ENCODE measurements at places on chromosomes 11 and 22. TPM values are rescaled to one million over a fixed set of nuclear protein-coding genes. Genes with fewer than 3 reads are reported as not detected.
A peak's percentile ranks its signal among the peaks of the same experiment; 100 is the strongest.

Gene NPAS4
- 0.01 TPM for polyA plus RNA-seq

Gene RAG2
- polyA plus RNA-seq, result not detected

Gene SH3BP1
- polyA plus RNA-seq, result 0.24 TPM

Gene PITPNB
- 57.4 TPM for polyA plus RNA-seq

Gene GPR83
- 0.14 TPM for polyA plus RNA-seq

Gene DYNC2H1
- 0.77 TPM for polyA plus RNA-seq

Gene GRM5
- not detected for polyA plus RNA-seq

Gene APOL4
- 0.59 TPM for polyA plus RNA-seq

Gene MMP11
- polyA plus RNA-seq, result 0.33 TPM

Gene ZC3H12C
- 1.3 TPM for polyA plus RNA-seq

Gene RIC8A
- polyA plus RNA-seq, result 12.5 TPM

DNA sequence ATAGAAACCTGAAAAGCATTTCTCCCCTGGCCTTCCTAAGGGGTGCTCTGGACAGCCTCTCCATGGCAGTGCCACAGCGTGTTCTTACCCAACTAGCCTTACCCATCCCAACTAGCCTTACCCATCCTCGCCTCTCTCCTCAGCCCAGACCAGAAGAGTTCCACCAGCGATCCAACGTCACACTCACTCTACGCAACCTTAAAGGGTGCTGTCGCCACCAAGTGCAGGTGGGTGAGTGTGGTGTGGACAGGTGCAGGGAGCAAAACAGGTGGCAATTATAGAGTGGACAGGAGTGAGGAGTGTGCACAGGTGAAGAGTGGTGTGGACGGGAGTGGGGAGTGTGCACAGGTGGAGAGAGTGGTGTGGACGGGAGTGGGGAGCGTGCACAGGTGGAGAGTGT is 17.8 kb downstream of the TMEM121B start:
- no peak for DNase-seq

GRCh38 chr11:59710136-59710847 is 3.4 kb downstream of the OR10V1 start:
- no peak for DNase-seq

- DNase-seq, result no peak
Observed at GRCh38 chr11:17014833-17015626, 816 bp upstream of the PLEKHA7 start.

GRCh38 chr11:96015906-96016565 is 92.1 kb upstream of the MTMR2 start:
- DNase-seq, result no peak

GRCh38 chr22:35677460-35678187 is 29.4 kb downstream of the APOL6 start:
- no peak for DNase-seq

GRCh38 chr11:1335811-1336761 is 26.7 kb upstream of the TOLLIP start:
- no peak for DNase-seq

GRCh38 chr11:35146711-35147110 is 7.7 kb downstream of the CD44 start:
- DNase-seq, result no peak

DNA sequence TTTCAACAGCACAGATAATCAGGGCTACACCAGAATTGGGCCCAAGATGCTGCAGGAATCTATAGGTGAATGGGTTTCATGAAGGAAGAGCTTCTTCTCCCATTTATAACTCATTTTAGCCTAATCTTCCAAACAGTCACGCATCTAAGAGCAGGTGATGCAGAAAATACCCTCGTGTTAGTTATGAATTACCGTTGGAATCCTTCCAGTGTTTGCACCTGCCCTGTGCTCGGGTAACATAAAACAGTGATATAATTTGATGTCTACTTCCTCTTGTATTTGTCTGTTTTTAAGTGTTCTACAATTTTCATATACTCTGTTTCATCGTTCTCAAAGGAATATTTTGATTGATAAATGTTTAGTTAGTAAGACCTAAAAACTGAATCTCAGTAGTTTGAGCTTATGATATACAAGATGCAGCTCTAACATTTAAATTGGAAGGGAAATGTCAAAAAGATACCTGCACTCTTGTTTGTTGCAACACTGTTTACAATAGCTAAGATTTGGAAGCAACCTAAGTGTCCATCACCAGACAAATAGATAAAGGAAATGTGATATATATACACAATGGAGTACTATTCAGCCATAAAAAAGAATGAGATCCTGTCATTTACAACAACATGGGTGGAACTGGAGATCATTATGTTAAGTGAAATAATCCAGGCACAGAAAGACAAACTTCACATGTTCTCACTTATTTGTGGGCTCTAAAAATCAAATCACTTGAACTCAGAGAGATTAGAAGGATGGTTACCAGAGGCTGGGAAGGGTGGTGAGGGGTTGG is 42.1 kb downstream of the PPARA start:
- no peak for DNase-seq

GRCh38 chr11:59473015-59473414 is at the start of gene OR4D10:
Gene OR4D10 (plus strand): TSS chr11:59473315. CDS start chr11:59477430, 4,115 bp downstream.
- DNase-seq, result no peak

DNA sequence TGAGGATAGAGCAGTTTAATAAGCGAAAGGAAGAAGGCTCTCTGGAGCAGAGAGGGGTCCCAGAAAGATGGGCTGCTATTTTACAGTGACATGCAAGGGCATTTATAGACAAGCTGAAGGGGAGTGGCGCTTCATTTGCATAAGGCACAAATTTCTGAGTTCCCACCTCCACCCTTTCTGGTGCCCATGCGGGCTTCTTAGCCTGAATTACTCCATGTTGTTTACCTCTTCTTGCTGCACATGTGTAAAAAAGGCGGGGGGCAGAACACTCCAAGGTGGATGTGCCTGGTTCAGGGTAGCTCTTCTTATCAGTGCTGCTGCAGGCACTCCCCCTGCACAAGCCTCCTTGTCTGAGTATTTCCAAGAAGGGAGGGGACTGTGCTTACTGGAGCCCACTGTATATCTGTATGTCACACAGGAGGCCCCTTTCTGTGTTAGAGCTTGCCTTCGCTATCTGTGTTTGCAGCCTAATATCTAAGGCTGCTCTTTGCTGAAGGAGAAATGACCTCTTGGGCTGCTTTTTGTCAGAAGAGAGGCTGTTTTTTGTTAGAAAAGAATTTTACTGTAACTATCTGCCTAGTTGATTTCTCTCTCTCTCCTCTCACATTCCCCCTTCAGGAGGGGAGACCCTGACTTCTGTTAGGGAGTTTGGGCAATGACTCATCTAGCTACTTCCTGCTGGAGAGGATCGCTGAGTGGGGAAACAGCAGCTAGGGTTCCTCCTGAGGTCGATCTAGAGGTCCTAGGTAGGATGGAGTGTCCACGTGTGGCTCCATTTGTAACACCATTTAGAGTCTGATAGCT is 1057.0 kb upstream of the CNTN5 start:
- peak; percentile 54 for DNase-seq

- no peak for DNase-seq
Observed at GRCh38 chr11:69486056-69486772, 4.8 kb downstream of the LINC01488 start.

DNA sequence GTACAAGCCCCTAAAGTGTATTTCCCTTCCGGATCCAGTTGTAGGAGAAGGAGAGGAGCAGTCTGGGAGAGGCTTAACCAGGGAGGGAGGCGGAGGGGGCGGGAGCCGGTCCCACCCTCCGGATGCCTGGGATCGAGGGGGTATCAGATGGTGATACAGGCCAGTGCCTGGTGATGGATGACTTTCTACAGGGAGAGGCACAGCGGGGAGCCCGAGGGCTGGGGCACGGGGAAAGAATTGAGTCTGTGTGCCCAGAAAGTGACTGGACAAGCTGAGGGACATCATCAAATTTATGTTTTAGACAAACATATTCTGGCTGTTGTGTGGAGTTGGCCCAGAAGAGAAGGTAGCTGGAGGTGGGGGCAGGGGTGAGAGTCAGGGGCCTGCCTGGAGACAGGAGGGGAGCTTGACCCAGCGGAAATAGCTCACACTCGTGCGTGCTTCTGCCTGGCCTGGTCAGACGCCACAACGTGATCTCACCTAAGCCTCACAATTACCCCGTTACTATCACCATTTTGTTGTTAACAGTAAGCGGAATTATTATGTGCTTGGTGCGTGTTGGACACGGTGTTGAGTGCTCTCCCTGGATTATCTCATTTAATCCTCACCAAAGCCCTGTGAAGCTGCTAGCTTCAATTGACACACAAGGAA is 42.4 kb downstream of the AMPD3 start:
- peak; percentile 3 for DNase-seq

- no peak for DNase-seq
Observed at GRCh38 chr11:134228625-134229024, 4.2 kb downstream of the VPS26B start.

DNA sequence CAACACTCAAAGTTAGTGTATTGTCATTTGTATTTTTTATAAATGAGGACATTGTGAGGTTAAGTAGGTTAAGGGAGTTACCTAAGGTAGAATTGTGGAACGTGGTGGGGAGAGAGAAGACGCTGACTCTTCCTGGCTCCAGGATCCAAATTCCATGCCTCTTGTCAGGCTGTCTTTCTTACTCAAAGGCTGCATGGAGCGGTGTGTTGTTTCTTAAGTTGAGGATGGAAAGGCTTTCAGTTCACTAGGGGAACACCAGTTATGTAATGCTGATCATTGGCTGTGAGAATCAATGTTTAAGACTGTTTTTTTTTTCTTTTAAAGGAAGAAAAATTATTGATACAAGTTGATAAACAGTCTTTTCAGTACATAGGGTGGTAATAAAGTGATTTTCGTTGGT is 2.9 kb downstream of the UBE2L3 start:
- DNase-seq, result no peak

- DNase-seq, result no peak
Observed at GRCh38 chr11:27466363-27466762, 6.2 kb downstream of the LGR4 start.

GRCh38 chr11:838441-839279 is 3.7 kb downstream of the POLR2L start:
- DNase-seq, result no peak

DNA sequence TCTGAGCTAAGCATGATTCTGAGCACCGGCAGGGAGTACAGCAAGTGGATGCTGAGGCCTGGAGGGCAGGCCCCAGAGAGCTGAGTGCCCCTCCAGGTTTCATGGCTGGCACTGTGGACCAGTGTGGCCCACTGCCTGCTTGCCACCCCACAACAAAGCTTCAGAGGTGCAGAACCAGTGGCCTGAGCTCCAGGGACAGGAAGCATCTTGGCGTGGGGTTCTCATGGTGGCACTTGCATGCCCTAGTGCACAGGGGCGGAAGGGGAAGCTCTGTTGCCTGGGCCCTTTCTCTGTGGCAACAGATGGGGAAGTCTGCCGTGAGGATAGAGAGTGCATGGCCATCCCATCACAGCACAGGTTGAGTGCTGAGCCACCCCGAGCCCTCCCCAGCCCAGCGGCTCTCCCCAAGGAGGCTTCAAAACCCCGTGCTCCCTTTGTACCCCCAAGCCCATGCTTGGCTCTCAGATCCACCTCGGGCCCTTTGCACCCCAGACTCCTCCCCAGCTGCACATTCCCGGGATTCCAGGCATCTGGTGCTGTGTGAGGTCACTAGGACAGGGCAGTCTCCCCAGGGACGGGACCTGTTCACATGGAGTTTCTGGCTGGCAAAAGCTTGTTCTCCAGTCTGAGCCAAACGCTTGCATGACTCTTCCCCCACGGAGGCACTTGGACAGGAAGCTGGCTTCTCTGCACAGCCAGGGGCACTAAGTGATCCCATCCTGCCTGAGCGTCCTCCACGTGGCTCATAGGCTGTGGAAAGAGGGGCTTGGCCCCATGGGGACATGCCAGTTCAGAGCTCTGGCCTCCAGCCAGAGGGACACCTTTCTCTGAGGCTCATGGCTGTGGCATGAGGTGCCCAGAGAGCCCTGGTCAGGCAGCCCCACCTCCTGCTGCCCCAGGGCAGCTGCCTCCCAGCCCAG is 4.2 kb downstream of the SLC25A1 start:
- no peak for DNase-seq

DNA sequence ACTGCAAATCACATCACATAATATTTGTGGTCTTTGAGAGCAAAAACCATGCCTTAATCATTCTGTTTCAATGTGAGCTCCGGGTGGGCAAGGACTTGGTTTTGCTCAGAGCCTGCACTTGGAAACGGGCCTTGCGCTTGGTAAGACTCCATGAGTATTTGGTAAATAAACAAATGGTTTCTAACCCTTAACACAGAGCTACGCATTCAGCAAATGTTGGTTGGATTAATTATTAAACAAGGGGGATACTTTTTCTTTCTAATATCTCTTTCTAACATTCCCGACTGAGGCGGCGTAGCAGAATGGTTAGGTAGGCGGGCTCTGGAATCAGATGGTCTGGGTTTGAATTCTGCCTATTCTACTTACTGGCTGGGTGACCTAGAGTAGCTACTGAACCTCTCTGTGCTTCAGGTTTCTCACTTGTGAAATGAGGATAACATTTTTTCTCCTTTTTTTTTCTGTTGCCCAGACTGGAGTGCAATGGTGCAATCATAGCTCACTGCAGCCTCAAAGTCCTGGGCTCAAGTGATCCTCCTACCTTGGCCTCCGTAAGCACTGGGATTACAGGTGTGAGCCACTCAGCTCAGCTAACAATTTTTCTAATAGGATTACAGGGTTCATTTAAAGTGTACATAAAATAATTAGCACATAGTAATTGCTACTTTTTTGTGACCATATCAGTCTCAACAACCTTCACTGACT is 3.4 kb upstream of the FAM83F start:
- no peak for DNase-seq

DNA sequence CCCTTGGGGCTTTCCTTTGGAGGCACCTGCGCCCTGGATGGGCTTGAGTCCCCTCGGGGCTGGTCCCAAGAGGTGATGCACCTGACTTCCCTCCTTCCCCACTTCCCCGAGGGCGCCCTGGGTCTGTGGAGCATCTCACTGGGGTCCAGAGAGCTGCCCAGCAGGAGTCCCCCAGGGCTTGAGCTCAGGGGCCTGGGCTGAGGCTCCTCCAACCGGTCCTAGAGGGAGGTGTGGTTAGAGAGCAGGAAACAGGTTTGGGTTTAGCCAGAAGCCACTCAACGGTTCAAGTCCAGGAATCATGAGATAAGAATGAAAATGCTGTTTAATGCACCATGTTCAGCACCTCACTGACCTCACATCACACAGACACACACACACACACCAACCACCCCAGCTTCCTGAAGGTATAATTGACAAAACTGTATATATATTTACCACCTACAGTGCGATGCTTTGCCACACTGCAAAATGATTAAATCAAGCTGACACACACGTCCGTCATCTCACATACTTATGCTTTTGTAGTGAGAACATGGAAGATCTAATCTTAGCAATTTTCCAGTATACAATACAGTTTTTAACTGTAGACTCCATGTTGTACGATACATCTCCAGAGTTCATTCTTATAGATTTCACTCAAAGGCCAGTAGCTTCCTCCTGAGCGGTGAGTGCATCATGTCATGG is 628 bp upstream of the IGLL1 start:
- no peak for DNase-seq

GRCh38 chr11:128052912-128053641 is 534.3 kb downstream of the ETS1 start:
- DNase-seq, result no peak

GRCh38 chr11:102590276-102591049 is 34.7 kb downstream of the MMP20 start:
- DNase-seq, result no peak

DNA sequence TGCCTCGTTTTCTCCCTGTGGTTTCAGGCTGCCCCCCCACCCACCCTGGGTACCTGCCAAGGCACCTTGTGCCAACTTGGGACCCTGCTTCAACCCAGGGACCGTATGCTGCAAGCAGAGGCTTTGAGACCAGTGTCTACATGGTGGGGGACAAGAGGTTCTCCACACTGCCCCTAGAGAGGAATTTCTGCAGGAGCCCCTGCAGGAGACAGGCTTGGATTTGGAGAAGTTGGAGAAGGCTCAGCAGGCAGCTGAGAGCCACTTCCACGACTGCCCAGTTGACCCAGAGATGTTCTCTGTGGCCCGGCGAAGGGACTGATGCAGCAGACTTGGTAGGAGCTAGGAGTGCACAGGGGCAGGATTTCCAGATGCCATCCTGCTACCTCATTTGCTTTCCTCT is 20.1 kb upstream of the NNMT start:
- no peak for DNase-seq
